ENCODE measurements at places on chromosomes 12 and 14. TPM values are rescaled to one million over a fixed set of nuclear protein-coding genes. Genes with fewer than 3 reads are reported as not detected.

DNA sequence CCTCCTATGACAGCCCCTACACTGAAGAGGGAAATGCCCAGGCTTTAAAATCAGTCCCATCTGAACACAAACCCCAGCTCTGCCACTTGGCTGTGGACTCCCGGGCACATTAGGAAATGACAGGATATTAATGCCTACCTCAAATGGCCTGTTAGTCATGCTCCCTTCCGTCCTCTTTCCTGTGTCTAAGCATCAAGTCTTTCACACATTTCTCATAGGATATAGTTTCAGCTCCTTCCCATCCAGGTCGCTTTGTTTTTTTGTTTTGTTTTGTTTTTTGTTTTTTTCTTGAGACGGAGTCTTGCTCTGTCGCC, 16.1 kb downstream of the PLEK2 start:
- no peaks in the 10 kb centered on the region for H3K4me1 ChIP-seq
- peak; percentile 66 for DNase-seq

- no peaks in the 10 kb centered on the region for H3K27me3 ChIP-seq
- H3K27ac ChIP-seq: no peak overlapping the region
- H3K4me1 ChIP-seq: no peaks in the 10 kb centered on the region
- no peak overlapping the region for H3K4me3 ChIP-seq
- no peaks in the 10 kb centered on the region for H3K36me3 ChIP-seq
Observed at GRCh38 chr14:37179896-37180502, 7.6 kb upstream of the SLC25A21 start.

DNA sequence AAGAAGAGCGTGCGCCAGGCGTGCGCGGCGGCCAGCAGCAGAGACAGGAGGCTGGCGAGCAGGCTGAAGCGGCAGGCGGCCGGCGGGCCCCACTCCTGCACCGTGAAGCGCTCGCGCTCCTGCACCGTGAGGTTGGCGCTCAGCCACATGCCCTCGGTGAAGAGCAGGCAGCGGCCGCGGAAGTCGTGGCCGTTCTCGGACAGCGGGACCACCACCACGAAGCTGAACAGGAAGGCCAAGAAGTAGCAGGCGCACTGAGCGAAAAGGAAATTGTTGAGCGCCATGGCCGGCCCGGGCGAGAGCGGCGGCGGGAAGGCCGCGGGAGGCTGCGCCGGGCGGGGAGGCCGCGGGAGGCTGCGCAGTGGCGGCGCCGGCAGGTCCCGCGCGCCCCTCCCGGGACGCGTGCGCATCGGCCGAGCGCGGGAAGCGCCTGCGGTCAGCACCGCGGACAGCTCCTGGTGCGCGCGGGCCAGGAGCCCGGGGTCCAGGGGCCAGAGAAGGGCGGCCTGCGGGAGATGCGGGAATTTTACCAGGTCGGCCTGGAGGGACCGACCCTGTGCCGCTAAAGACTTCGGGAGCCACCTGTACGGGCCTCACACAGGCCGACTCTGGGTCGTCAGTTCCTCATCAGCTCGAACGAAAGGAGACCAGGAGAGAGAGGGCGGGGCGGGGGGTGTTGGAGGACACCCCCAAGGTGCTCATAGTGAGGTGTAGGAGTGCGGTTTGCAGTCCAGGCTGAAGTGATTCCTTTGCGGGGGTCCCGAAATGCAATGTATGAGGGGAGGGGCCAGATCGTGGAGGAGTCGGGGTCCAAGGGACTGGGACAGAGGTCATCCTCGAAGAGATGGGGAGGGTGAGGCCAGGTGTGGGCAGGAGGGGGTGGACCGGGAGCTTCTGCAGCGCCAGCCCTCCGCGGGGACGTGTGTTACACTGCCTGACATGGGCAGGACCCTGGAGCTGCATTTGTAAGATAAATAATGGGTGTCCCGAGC, at the start of gene TMEM179:
Gene TMEM179 (minus strand): TSS at position 315 of the 992 bp plus-strand sequence. CDS start 31 bp downstream, at position 284.
- peak within 1 kb of the TSS; percentile 32 for H3K4me3 ChIP-seq
- no peaks in the 10 kb centered on the region for H3K27me3 ChIP-seq
- no peaks in the 10 kb centered on the region for H3K36me3 ChIP-seq
- no peaks in the 10 kb centered on the region for H3K4me1 ChIP-seq
- no peak within 1 kb of the TSS for H3K27ac ChIP-seq

DNA sequence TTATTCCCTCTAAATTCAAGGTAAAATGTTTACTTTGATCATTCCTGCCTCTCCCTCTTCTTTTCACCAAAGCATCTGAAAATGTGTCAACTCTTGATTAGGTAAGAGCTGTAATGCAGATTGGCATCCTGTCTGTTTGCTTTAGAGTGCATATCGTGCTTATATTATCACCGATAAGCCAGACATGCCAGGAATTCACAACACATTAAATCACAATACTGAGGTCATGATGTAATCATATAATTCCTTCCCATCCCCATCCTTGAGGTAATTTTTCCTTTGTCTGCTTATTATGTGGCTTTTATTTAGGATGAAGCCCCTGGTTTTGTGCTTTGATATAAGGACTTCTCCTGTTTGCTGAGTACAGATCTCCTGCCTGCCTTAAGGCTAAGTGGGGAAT, 10.2 kb downstream of the DDX47 start:
- no peak overlapping the region for H3K4me3 ChIP-seq
- no peak for DNase-seq
- no peaks in the 10 kb centered on the region for H3K27me3 ChIP-seq
- peaks cover 75% of the 10 kb centered on the region for H3K36me3 ChIP-seq
- H3K27ac ChIP-seq: no peak overlapping the region

The LAG3 gene
- 4.0 TPM for total RNA-seq

The IL31 gene
- total RNA-seq: not detected
